ENCODE measurements at places on chromosomes 6 and 20.
A peak's percentile ranks its signal among the peaks of the same experiment; 100 is the strongest.

GRCh38 chr6:57173056-57173885 is 1.1 kb downstream of the BAG2 start:
- no peak for DNase-seq

- no peak for DNase-seq
Measured at GRCh38 chr6:148693882-148694484, 52.8 kb upstream of the UST start.

DNA sequence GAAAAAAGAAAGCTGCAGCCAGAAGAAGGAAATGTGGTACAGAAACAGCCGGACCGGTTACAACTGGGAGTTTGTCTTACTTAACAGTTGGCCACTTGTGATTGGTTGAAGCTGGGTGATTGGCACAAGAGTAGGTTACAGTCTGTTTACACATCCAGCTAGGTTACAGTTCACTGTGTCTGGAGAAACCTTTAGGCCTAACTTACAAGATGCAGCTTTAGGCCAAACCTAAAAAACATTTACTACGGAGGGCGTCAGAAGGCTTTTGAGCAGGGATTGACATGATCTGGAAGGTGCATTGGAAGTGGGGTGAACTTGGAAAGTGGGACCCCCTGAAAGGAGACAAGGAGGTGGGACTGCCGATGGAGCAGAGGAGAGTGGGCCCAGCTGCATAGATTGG is 122.3 kb downstream of the BANF2 start:
- DNase-seq = peak; percentile 90

GRCh38 chr20:52033313-52033712 is 158.3 kb downstream of the ZFP64 start:
- DNase-seq = no peak

- DNase-seq = peak; percentile 90
Measured at GRCh38 chr6:26537846-26538571, at the start of gene HMGN4. Gene HMGN4 (plus strand): TSS chr6:26538366. CDS start chr6:26545207, 6,841 bp downstream.

DNA sequence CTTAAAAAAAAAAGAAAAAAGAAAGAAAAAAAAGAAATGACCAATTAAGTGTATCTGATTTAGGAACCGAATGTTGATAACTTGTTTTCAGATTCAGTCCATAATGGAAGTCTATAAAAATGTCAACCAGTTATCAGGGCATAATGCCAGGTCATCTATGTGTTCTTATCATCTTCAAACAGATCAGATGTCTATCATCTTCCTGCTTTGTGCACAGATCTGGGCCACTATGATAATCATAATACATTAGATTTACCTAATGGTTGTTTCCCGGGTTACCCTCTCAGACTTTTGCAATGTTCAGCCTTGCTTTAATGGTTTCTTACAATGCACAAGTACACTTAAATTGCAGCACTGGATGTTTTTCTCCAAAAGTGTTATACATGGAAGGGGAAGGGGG is 100.6 kb downstream of the NKAIN2 start:
- DNase-seq = no peak

- DNase-seq = no peak
Measured at GRCh38 chr6:167980911-167981580, 16.4 kb upstream of the KIF25 start.

- DNase-seq = peak; percentile 52
Measured at GRCh38 chr20:63759377-63759901, 19.9 kb downstream of the SLC2A4RG start.

DNA sequence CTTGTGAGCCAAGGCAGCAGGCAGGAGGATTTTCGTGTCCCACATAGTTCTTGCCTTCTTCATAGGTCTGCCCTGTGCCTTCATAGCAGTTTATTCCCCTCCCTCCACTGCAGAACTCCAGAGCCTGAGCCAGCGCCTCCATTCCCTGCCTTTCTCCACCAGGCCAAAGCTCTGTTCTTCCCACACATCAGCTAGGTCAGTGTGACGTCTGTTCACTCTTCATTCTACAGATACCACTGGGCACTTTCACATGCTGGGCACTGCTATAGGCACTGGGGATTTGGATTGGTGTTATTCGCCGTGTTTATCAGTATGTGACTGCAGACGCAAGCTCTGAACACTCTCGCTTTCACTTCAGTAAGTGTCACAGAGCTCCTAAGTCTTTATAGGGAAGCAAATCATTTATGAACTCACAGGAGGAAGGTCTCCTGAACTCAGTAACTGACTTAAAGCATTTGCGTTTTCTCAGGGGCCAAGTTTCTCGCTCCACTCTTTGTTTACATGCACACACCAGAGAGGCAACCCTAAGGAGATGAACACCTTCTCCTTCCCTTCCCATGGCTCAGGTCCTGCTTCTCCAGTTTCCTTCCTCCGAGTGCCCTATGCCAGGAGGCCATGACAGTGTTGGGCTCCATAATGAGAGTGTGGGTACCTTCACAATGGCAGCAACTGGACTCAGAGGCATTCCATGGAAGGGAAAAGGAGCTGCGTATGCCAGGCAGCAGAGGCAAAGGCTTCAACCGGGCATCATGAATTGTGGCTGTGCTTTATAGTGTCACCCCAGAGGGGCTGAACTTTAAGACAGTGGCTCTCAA is 6.3 kb upstream of the APMAP start:
- peak; percentile 4 for DNase-seq

GRCh38 chr20:20860078-20860806 is 147.8 kb upstream of the RALGAPA2 start:
- DNase-seq = peak; percentile 88

DNA sequence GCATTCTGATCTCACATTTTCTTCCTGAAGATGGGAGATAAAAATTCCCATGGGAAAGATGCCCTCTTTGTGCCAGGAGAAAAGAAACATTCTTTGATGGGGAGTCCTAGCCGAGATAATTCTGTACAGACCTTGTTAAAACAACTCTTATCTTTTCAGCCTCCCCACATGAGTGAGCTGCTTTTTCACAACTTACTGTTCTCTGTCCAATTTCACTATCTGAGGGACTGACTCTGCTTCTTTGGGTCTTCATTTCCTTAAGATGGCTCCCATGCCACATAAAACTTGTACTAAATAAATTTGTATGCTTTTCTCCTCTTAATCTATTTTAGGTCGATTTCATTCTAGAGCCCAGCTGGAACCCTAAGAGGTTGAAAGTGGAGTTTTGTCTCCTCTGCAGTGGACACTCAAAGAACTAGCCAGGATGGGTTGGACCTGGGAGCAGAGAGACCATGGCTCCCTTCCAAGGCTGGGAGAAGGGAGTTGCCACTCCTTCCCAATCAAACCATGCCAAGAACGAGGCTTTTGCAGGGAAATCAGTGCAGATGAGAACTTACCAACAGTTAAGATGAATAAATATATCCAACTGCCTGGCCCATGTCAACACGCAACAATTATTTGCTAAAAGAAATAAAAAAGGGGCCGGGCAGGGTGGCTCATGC is 285.8 kb upstream of the SULF2 start:
- no peak for DNase-seq

- DNase-seq = no peak
Measured at GRCh38 chr6:91710342-91710741, 1123.5 kb upstream of the MAP3K7 start.

DNA sequence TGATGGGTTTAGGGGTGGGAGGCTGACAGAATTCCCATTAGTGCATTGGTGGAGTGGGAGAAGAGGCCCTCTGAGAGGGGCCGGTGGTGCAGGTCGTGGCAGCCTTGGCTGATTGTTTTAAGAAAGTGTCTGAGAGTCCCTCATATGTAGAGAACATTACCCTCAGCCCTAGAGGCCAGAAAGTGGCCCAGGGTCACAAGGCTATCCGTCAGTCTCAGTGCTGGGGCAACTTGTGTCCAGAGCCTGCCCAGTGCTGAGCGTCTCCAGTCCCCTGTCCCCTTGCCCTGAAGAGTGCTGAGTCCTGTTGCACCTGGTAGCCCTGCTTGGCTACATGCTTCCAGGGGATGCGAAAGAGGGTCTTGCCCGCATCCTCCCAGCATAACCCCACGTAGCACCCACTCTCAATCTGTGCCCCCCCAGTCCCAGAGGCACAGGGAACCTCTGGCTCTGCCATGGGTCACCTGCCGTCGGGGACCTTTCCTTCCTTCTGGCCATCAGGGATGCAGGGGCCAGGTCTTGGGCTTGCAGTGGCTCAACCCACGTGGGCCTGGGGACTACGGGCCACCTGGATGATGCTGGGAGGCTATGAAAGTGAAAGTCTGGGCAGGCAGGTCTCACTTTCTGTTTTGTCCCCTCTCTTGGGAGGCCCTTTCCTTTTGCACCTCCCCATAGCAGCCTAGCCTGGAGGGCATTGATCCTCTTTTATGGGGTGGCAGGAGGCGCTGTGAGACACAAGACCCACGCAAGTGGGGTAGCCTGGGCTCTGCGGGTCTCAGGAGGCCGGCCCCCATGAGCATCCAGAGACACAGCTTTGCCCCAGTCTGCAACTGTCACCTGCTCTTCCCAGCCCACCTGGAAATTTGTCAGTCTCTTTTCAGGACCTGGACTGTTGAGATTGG is 12.2 kb downstream of the DUSP15 start:
- no peak for DNase-seq

DNA sequence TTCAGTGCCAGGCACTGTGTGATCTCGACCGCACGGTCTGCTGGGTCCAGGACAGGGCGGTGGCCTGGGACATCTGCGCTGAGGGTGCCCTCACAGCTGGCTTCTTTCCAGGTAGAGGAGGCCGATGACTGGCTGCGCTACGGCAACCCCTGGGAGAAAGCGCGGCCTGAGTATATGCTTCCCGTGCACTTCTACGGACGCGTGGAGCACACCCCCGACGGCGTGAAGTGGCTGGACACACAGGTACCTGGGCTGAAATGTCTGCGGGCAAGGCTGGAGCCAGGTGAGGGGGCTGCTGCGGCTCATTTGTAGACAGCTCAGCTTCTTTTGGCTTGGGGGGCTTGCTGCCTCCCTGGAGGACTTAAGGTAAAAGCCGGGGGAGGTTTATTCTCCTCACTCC is 26.6 kb downstream of the PYGB start:
- DNase-seq = no peak

DNA sequence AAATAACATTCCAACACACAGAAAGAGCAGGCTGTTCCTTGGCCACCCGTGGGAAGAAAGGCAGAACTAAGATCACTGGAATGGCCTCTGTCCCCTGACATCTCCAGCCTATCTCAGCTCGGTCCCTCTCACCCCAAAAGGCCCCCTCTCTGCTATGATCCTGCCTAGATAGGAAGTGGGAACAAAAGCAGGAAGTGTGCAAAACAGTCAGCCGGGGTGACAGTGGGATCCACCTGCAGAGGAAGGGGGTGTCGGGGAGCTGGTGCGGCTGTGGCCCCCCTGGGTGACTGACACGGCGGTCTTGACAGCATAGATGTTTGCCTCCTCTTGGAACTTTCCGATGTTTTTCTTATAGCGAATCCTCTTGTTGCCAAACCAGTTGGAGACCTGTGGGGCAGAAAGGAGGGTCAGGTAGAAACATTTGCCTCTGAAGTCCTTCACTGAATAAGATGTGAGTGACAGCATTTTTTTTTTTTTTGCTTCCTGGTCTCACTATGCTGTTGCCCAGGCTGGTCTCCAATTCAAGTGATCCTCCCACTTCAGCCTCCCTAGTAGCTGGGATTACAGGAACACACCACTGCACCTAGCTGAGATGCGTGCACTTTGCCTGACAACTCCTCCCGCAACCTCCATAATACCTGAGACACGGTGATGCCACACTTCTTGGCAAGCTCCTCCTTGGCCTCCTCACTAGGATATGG is 2.8 kb downstream of the PBX2 start:
- no peak for DNase-seq

- DNase-seq = no peak
Measured at GRCh38 chr6:145373826-145374225, 361.5 kb downstream of the EPM2A start.

Measured in fibroblast of mammary gland (primary cell).